Adrenal gland (tissue), 19 donors: ENCODE measurements at places on chromosomes 2 and 18. TPM values are rescaled to one million over a fixed set of nuclear protein-coding genes. Genes with fewer than 3 reads are reported as not detected.

The ANKRD39 gene
- total RNA-seq, result 24.3 TPM

The TRIB2 gene
- 263 TPM for total RNA-seq

The TUBA4B gene
- 0.14 TPM for total RNA-seq

The MFSD2B gene
- total RNA-seq, result not detected

The KIDINS220 gene
- total RNA-seq, result 162 TPM

The DCC gene
- 2.4 TPM for total RNA-seq

The ADGRF3 gene
- total RNA-seq, result 0.11 TPM

The PLEKHH2 gene
- total RNA-seq, result 8.0 TPM

The OTOS gene
- total RNA-seq, result not detected

The GAREM2 gene
- total RNA-seq, result 1.5 TPM

The RAB17 gene
- total RNA-seq, result 1.1 TPM

The KHK gene
- total RNA-seq, result 9.0 TPM

The SEH1L gene
- 29.4 TPM for total RNA-seq

The CYTIP gene
- 5.4 TPM for total RNA-seq

The GRP gene
- total RNA-seq, result not detected

The DLGAP1 gene
- total RNA-seq, result 23.2 TPM

The ATP6V1B1 gene
- total RNA-seq, result 0.80 TPM

The KLF7 gene
- 34.7 TPM for total RNA-seq

The SIX3 gene
- not detected for total RNA-seq

The GATA6 gene
- 118 TPM for total RNA-seq

The GPBAR1 gene
- total RNA-seq, result 2.8 TPM

The MREG gene
- 11.1 TPM for total RNA-seq

The FER1L5 gene
- total RNA-seq, result 0.14 TPM

The MROH2A gene
- total RNA-seq, result not detected

The RAB6D gene
- not detected for total RNA-seq

The SETBP1 gene
- 12.6 TPM for total RNA-seq

The ANKRD30BL gene
- not detected for total RNA-seq

The C1QL2 gene
- total RNA-seq, result not detected

The COBLL1 gene
- total RNA-seq, result 212 TPM

The ST6GAL2 gene
- 0.13 TPM for total RNA-seq

The SP9 gene
- total RNA-seq, result not detected

The TIA1 gene
- total RNA-seq, result 106 TPM
